ENCODE measurements at places on chromosomes 6 and 20.

GRCh38 chr6:10487668-10488327 is 33.4 kb upstream of the GCNT2 start:
- DNase-seq = no peak

GRCh38 chr20:420166-420620 is 12.1 kb downstream of the RBCK1 start:
- DNase-seq = no peak

DNA sequence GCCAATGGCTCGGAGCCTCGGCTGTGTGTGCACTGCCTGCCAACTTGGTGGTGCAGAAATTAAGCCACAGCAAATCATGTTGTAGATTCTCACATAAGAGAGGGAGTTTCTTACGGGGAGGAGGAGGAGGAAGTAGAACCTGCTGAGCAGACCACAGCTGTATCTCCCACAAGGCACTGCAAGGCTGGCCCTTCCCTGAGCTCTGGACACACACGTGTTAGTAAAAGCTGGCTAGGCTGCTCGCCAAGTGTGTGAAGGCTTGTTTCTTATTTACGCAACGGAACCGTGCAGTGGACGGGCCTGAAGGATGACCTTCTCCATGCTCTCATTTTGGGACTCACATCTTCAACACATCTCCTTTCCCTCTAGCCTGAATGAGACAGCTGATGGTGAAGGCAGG is 15.7 kb upstream of the QKI start:
- no peak for DNase-seq

DNA sequence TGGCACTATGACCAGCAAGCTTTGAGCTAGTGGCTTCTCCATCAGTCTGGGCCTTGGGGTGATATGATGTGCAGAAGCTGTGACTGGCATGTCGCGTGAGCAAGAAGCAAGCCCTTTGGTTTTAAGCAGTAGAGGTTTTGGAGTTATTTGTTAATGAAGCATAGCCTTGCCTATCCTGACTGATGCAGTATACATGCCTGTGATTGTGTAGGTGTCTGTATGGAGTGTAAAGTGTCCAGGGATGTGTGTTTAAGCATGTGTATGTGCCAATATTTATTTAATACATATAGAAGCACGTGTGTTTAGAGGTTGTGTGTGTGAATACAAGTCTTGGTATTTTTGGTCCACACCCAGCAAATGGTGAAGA is 61.0 kb upstream of the CCDC167 start:
- DNase-seq = no peak

GRCh38 chr20:62805155-62805710 is 598 bp downstream of the OGFR start:
- DNase-seq = no peak

DNA sequence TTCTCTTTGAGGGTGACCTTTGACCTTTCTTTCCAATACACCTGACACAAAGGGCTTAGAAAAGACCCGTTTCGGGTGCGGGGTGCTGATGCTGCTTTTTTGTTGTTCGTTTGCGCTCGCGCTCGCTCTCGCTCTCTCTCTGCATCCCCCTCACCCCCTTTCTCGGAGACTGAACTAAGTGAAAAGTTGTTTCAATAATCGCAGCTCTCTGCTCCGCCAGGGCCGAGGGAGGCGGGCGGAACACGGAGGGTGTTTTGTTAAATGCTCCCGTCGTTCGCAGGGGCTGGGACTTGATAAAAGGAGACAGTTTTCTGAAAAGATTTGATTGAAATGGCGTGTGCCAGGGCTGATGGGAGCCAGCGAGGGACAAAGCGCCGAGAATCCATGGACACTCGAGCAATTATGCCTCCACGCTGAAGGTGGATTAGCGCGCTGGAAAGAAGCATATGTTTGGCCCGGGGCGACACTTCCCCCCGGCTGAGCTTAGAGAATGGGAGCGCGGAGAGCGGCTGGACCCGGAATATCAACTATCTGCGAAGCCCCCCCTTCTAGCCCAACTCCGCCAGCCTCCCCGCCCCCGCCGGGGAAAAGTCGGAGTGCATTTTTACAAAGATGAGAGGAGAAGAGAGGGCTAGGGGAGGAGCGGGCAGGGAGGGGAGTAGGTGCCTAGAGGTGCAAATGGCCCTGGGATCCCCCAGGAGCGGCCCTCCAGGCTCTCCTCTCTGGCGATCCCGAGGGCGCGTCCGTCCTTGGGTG is 25.0 kb downstream of the TFAP2A start:
- no peak for DNase-seq

DNA sequence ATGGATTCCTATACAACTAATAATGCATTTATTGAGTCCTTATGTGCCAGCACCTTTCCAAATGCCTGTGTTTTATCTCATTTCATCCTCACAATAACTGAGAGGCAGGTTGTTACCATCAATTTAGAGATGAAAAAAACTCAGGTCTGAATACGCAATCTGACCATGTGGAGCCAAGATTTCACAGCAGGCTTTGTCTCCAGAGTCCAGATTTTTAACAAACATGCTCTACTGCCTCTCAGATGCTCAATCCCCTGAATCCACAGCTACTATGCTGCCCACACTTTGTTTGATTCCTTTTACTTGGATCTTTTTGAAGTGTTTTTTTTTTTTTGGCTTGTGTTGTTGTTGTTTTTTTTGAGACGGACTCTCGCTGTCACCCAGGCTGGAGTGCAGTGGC is 46.8 kb downstream of the B4GALT5 start:
- DNase-seq = no peak

DNA sequence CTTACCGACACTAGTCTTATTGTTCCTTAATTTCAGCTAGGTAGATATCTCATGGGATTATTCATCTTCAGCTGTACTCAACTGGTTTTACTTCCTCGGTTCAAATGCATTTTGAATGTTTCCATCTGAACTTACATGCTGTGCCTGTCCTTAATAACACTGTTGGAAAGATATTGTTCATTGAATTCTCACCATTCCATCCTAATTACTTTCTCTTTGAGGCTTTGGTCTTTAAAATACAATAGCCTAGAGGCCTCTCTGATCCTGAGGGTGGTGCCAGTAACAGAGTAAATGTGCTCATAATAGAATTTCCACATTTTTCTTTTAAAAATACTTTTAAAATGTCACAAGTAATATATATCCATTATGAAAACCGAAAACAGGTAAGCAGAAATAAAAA is 54.0 kb downstream of the IL20RA start:
- DNase-seq = no peak

- no peak for DNase-seq
Observed at GRCh38 chr6:169793408-169793807, 42.0 kb downstream of the ERMARD start.

GRCh38 chr6:115896538-115897129 is 164.1 kb downstream of the FRK start:
- no peak for DNase-seq

DNA sequence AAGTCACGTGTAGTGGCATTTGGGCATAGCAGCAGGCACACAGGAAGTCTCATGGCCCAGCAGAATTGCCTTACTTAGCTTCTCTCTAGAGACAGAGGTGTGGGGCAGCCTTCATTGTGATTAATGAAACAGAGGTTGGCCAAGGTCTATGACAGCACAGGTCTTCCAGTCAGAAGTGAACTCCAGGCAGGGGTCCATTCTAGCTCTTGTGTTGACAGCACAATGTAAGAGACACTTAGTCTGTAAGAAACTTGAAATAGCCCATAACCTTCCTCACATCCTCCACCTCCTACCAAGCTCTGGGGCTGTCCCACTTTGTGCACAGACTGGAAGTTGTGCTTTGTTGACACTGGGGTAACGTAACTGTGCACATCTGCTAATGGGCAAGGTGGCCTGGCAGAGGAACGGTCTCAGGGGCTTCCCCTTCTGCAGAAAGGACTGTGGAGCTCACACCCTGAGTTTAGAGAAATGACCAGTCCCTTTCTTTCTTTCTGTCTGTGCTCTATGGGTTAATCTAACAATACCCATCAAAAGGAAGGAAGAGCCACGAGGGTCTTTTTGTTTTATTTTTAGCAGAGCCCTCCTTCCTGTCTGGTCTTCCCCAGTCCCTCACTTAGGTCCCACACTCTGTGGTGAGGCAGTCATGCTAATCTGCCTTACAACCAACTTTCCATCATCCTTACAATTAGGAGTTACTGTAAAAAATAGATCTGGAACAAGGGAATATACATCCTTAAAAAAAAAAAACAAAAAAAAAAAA is 35.6 kb upstream of the TAGAP start:
- DNase-seq = no peak

DNA sequence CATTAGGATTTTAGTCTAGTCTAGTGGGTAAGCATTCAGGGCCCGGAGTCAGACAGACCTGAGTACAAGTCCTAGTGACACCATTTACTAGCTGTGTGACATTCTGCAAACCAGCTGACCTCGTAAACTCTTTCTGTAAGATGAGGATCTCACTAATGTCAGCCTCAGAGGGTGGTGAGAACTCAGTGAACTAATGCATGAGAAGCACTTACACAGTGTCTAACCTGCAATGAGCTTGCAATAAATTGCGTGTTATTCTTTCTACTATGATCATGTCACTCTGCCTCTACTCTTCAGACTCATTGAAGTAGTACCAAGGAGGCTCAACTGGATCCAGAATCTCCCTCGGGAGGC is 41.1 kb upstream of the ZNF831 start:
- no peak for DNase-seq

DNA sequence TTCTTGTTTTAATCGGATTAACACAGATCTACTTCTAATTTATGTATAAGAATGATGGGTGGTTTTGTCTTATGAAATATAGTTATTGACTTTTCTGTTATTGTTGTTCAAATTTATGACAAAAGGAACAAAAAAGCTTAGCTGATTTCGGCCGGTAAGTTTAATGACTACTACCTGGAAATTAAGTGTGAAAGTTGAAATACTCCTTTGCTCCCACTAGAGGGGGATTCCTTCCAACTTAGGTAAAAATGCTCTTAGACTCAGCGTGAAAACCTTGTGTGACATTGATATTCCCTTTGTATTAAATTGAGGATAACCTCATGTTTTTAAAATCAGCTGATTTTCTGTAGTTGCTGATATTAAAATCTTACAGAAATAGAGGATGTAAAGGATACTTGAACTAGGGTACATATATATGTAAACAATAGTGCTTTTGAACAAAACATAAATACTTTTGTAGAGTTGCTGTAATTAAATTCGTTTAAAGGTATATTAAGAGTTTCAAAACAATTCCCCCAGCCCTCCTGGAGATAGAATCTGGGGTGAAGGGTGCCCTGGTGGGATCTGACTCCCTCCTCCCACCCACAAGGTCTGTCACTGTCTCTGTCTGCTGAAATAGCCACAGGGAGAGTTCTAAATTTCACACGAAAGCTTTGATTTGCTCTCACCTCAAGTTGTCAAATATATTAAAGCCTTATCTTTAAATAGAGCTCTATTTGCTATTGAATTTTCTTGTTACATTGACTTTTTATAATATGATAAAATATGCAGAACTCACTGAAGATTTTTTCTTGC is 257.5 kb downstream of the ARID1B start:
- DNase-seq = no peak

DNA sequence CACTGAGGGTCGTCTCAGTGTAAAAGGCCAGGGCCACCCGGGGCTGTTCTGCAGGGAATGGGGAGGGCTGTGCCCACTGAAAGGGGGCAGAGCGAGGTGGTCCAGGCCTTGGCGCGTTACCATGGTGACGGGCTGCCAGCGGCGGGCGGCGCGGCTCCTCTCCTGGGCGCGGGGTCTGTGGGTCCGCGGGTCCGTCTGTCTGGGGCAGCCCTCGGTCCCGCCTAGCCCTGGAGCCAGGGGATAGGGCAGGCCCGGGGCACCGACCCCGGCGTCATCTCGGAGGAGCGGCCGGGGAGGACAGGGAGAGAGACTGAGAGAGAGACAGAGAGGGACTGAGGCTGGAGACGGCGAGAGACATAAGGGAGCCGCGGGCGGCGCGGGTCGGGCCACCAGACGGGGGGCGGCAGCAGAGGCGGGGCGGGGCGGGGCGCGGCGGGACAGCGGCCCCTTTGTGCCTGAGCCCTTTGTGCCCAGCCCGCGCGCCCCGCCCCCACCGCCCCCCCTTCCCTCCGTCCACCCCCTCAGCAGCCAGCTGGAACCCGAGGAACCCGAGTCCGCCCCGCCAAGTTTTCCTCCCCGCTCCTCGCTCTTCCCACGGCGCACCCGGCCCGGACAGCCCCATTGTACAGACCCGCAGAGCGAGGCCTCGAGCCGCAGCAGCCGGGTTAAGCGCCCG is at the start of gene KIAA1755:
KIAA1755 (minus strand) TSS at position 358 of the 676 bp plus-strand sequence; CDS start at position 123, 235 bp downstream.
- DNase-seq = no peak

GRCh38 chr20:43749734-43750294 is 23.0 kb upstream of the GTSF1L start:
- no peak for DNase-seq

DNA sequence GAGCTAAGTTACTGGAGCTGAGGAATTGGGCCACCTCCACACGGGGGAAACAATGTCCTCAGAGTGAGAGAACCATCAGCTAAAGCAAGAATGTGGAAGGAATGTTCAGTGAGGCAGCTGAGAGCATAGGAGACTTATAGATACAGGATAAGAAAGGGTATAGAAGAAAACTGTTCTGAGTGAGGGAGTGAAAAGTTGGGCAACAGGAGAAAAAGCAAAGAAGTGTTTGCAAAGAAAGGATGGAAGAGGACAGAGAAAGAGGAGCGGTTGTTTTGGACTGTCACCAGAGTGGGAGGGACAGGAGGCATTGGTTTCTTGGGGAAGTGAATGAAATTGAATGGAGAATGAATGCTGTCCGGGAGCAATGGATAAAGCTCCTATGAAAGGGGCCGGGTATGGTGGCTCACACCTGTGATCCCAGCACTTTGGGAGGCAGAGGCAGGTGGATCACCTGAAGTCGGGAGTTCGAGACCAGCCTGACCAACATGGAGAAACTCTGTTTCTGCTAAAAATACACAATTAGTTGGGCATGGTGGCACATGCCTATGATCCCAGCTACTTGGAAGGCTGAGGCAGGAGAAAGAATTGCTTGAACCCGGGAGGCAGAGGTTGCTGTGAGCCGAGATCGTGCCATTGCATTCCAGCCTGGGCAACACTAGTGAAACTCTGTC is 296.5 kb downstream of the ADGB start:
- no peak for DNase-seq

- no peak for DNase-seq
Observed at GRCh38 chr6:157570752-157571151, 189.8 kb downstream of the ZDHHC14 start.

DNA sequence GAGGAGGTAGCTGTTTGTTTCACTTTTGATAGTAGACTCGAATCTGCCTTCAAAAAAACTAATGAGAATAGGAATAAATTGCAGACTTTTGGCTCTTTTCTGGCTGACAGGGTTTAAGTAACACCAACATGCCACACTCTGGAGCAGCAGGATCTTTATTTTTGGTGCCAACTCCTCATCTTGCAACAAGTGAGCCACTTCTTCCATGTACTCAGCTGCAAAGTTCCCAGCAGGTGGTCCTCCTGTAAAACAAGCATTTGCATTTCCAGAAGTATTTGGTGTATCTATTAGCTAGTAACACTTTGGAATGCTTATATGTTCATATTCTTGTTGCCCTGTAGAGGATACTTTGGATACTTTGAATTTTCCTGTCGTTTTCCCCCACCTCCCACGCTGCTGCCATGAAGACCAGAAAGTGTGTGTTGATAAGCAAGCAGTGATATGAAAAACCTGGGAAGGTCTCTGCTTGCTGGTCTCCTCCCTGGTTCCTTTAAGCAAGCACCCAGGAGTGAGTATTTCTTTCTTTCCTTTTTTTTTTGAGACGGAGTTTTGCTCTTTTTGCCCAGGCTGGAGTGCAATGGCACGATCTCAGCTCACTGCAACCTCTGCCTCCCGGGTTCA is 1.0 kb downstream of the ARMH2 start:
- DNase-seq = no peak
